ENCODE measurements at places on chromosomes 4 and X.
A peak's percentile ranks its signal among the peaks of the same experiment; 100 is the strongest.

GRCh38 chr4:110589297-110589696 is 33.6 kb downstream of the PITX2 start:
- no peak for DNase-seq

GRCh38 chrX:134010690-134011089 is 25.3 kb upstream of the GPC3 start:
- no peak for DNase-seq

DNA sequence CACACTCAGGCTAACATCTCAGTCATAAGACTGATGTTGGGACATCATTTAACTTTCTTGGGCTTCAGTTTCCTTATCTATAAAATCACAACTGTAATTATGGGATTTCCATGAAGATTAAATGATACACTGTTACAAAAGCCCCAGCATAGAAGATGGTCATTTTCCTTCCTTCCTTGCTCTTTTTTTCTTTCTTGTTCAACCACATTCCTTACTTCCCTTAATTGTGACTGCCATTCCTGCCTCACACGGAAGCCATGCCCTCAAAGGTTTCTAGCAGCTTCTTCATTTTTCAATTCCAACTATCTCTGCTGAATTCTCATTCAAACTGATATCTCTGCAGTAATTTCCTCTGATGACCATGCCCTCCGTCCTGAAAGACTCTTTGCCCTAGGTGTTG is 311.8 kb downstream of the PPP3CA start:
- DNase-seq, result no peak

- DNase-seq, result no peak
Measured at GRCh38 chrX:96569034-96569433, 115.6 kb upstream of the DIAPH2 start.

GRCh38 chrX:123771449-123772064 is 38.7 kb upstream of the THOC2 start:
- no peak for DNase-seq

GRCh38 chr4:184165291-184165690 is 52.4 kb downstream of the ENPP6 start:
- peak; percentile 54 for DNase-seq

All from WERI-Rb-1 (cell line).